B cell (primary cell): ENCODE measurements at places on chromosomes 13 and 19. TPM values are rescaled to one million over a fixed set of nuclear protein-coding genes. Genes with fewer than 3 reads are reported as not detected.

- no peaks in the 10 kb centered on the region for H3K36me3 ChIP-seq
- H3K27me3 ChIP-seq = no peaks in the 10 kb centered on the region
- H3K4me1 ChIP-seq = no peaks in the 10 kb centered on the region
- DNase-seq = no peak
- no peak overlapping the region for H3K4me3 ChIP-seq
- no peak overlapping the region for H3K27ac ChIP-seq
Observed at GRCh38 chr19:40862333-40862732, 12.1 kb upstream of the CYP2A6 start.

Gene ZNF285
- 7.6 and 7.9 TPM in 2 replicates for total RNA-seq

DNA sequence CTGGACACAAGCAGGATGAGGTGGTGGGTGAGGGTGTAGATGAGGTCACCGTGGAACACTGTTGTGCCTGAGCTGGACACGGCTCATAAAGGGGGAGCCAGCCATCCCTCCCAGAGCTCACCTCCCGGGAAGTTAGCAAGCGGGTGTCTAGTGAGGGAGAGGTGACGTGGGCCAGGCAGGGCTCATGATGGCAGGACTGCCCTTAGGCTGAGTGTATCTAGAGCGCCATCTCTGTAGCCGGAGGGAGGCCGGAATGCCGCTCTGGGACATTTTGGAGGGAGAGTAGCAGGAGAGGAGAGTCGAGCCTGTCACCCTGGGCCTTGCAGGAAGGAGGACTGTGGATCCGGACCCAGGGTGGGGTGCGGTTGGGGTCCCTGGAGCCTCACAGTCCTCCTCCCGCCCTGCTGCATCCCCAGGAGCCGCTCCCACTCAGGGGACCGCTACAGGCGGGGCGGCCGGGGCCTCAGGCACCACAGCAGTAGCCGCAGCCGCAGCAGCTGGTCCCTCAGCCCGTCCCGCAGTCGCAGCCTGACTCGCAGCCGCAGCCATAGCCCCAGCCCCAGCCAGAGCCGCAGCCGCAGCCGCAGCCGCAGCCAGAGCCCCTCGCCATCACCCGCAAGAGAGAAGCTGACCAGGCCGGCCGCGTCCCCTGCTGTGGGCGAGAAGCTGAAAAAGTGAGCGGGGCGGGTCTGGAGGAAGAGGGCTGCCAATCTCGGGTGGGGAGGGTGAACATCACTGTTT is 9.2 kb downstream of the ZNF296 start:
- no peak overlapping the region for H3K27ac ChIP-seq
- H3K36me3 ChIP-seq = peaks cover 2% of the 10 kb centered on the region
- DNase-seq = no peak

Gene IFNL1
- not detected in 2 replicates for total RNA-seq
